ENCODE measurements at places on chromosomes 16 and 17.

DNA sequence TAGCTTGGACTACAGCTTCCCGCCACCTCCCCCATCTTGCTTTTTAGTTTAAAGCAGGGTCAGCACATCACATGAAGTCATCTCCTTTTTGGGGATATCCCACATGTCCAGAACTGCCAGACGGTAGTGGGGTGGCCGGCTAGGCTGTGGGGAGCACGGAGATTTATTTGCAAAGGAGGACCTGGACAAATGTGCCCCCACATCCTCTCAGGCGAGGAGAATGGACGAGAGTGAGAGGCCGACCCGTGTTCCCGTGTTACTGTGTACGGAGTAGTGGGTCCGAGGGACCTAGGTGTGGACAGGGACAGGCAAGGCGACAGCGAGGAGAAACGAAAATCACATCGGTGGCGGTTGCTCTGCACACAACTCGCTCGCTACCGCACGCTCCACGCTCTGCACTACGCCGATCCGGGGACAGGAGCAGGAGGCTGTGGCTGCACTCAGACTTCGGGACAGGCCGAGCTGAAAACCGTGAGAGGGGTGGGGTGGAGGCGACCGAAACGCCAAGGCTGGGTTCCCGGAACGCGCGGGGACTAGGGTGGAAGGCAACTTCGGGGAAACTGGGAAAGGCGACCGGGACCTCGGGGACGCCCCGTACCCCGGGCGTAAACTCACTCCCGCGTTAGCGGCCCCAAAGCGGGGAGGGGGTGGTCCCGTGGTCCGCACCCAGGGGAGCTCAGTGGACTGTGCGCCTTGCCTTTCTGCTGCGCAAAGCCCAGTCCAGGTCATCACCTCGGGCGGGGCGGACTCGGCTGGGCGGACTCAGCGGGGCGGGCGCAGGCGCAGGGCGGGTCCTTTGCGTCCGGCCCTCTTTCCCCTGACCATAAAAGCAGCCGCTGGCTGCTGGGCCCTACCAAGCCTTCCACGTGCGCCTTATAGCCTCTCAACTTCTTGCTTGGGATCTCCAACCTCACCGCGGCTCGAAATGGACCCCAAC is at the start of gene MT1A:
Gene MT1A, plus strand, starts transcription at position 853 of the 937 bp plus-strand sequence. Its CDS starts 73 bp downstream, at position 926.
- no peak for DNase-seq

DNA sequence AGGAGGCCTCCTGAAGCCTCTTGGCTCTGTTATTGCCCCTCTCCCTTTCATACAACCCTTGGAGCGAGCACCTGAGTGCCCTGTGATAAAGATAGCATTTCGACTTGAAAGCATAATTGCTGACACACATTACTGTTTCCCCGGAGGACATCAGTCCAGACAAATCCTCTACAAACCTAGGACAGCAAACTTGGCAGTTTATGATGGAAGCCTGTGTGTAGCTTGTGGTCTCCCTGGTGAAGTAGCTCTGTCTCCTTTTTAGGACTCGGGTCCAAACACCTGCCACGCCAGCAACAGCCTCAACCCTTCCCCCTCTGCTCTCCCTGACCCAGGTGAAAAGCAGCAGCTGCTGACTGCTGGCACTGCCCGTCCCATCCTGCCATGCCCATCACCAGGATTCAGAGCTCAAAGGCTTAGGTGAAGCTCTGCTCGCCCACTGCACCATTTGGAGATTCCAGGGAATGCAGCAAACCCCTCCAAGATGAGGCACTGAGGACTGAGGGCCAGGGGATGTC is 55.9 kb downstream of the IRX6 start:
- DNase-seq: no peak

GRCh38 chr17:79602621-79603020 is 8.2 kb downstream of the RBFOX3 start:
- no peak for DNase-seq

DNA sequence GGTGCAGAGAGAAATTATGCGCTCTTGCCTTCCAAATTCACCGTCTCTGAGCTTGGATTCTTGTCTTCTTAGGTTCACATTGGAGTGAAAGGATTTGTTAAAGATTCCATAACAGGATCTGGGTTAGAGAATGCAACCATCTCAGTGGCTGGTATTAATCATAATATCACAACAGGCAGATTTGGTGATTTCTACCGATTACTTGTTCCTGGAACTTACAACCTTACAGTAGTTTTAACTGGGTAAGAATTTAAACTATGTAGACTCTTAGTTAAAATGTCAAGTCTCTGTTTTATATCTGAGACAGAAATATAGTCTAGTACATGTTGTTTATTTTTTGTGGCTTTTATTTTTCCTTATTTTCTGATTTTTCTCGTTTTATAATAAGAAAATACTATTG is 42.9 kb downstream of the CPD start:
- no peak for DNase-seq

- DNase-seq: peak; percentile 74
Observed at GRCh38 chr16:80931801-80932707, 74.6 kb downstream of the CMC2 start.

GRCh38 chr16:73568769-73569168 is 520.8 kb upstream of the ZFHX3 start:
- DNase-seq: no peak

- DNase-seq: peak; percentile 55
Observed at GRCh38 chr17:71118039-71118438, 948.7 kb downstream of the KCNJ2 start.

GRCh38 chr16:77223184-77223583 is 24.0 kb downstream of the SYCE1L start:
- DNase-seq: peak; percentile 17

DNA sequence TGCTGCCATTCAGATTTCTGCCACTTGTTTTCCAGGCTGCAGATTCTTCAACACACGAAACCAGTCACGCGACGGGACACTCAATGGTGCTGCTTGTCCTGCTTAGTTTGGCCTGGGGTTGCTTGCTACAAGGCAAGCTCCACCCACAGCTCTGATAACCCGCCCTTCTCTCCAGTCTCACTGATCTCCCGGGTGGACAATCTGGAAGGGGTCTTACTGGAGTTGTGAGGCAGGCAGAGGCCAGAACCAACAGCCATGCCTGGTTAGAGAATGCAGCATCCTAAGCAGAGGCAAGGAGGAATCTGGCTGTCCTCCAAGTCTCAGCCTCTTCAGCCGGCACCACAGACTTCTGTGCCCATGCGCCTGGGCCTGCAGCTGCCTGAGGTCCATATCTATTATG is 119.1 kb downstream of the KCNJ12 start:
- no peak for DNase-seq

DNA sequence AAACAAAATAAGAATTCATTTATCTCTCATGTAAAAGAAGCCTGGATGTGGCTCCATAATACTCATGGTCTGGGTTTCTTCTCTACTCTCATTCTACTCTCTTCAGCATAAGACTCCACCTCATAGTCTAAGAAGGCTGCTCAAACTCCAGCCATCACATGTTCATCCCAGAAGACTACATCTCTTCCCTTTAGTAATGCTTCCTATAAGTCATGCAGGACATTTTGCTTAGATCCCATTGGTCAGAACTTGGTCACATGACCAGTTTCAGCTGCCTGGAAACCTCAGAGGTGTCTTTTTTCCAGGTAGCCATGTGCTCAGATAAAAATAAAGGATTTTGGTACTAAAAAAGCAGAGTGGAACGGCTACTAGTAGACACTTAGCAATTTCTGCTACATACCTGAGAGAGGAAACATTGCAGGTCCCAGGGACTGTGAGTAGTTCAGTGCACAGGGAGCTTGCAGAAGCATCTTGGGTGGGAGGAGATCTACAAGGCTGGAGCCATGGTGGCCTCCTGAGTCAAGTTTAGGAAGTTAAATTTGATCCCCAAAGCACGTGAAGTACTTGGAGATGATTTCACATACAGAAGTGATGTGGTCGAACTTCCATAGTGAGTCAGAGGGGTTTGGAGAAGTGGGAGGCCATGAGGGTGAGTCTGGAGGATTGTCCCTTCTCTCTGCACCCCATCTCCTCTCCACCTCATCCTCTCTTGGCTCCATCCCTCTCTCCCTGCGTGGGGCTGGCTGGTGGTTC is 110.2 kb downstream of the CCDC182 start:
- DNase-seq: no peak

- DNase-seq: no peak
Observed at GRCh38 chr17:43820759-43821158, 12.2 kb downstream of the MPP3 start.

GRCh38 chr17:7081341-7082062 is 1.5 kb upstream of the CLEC10A start:
- DNase-seq: no peak

DNA sequence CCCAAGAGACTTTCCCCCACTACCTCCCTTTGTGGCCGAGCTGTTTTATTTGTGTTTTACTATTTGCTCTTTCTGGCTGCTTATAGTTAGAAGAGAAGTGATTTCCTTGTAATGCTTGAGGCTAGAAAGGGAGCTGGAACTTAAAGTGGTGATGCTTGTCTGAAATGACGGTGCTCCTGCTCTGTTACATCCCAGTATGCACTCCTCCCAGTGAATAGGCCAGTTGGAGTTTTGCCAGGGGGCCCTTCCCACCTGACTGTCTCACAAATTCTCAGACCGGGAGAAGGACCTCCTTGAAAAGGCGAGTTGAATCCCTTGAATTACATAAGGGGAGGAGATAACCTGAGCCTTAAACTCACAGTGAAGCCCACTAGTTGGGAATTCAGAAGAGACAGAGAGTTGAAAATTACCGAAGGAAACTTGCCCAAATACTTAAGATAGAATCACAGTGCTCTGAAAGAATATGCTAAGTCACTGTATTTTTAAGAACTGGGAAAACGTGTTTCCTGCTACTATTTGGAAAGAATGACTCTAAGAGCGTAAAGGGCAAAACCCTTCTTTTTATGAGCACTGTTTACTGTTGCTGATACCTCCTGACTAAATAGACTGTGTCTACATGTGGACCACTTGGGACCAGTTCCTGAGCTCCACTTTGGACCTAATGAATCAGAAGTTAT is 84.7 kb upstream of the CLEC3A start:
- peak; percentile 26 for DNase-seq

DNA sequence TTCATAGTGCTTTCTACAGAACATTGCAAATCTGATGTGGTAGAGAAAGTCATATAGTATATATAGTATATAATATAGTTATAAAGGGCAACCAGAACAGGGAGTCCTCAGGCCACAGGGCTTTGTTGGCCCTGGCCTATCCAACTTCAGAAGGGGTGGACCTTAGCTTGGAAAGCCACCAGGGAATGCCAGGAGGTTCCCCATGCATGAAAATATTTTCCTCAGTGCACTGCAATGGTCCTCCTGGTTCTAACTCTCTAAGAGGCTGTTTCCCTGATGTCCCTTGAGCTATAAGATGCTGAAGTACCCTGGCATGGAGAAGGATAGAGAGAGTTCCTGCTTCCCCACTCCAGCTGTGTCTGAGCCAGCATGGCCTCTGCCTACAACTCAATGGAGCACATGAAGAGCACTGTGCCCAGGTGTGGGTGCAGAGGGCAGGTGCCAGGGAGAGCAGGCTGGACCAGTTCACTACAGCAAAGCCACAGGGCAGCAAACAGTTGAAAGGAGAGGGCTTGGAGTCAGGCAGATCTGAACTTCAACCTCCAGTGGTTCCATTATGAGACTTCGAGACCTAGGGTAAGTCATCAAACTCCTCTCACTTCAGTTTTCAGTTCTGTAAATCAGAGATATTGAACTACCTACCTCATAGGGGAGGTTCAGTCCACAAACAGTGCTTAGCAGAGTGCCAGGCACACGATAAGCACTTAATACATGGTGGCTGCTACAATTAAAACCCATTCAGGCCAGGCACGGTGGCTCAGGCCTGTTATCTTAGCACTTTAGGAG is 183.1 kb downstream of the SALL1 start:
- no peak for DNase-seq

GRCh38 chr16:66266436-66267291 is 99.8 kb upstream of the CDH5 start:
- no peak for DNase-seq

- peak; percentile 12 for DNase-seq
Observed at GRCh38 chr16:7086822-7087616, 245.6 kb upstream of the RBFOX1 start.

DNA sequence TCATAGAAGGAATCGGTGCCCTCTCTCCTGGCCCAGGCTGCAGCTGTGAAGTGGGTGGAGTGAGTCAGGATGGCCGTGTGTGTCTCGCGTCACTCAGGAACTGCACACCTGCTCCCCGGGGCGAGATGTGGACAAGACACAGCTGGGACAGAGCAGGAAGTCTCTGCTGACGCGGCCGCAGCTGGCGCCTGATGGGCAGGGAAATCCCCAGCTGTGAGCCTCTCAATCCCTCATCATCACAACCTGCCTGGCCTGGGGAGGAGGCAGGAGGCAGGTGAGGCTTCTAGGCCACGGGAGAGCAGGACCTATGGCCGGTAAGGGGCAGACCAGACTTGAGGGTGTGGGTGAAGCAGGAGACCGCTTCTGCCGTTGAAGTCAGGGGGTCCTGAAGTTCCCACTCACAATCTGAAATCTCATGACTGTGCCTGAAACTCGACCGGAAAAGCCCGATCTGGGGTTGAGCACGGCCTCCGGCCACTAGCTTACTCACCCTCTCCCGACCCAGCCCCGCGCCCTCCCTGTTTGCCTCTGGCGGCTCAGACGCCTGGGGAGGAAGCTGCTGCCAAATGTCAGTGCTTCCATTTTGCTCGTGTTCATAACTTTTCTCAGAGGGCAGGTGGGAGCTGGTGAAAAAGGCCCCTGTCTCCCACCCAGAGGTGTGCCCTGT is 1.1 kb upstream of the TRPV3 start:
- DNase-seq: no peak

- DNase-seq: no peak
Observed at GRCh38 chr16:5925850-5926249, 828.3 kb upstream of the EEF2KMT start.

DNA sequence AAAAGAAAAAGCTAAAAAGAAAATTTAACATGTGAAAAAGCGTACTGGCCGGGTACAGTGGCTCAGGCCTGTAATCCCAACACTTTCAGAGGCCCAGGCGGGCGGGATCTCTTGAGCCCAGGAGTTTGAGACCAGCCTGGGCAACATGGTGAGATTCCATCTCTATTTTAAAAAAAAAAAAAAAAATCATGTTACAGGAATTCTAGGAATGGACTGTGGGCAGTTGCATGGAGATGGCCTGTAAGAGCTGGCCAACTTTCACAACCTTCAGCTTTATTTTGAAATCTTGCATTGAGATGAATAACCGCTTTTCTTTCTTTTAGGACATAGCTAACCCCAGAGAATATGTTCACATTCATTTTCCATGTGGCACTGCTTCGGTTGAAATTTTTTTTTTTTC is 8.2 kb upstream of the CIAO3 start:
- DNase-seq: no peak

DNA sequence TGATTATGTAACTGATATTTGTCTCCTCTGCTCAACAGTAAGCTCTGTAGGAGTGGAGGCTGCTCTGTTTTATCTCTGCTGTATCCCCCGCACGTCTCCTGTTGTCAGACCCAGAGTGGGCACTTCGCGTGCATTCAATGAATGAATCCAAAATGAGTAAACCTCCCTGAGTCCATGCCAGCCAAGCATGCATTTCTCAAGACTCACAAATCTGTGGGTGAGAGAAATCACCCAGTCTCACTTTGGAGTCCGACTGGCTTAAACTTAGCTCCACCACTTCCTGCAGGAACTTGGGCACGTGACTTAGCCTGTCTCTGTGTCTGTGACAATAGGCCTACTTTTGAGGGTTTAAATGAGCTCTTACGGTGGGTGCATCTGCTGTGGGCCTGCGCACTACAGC is 3.7 kb downstream of the PNPO start:
- no peak for DNase-seq
